ENCODE measurements at places on chromosomes 7 and 10.

DNA sequence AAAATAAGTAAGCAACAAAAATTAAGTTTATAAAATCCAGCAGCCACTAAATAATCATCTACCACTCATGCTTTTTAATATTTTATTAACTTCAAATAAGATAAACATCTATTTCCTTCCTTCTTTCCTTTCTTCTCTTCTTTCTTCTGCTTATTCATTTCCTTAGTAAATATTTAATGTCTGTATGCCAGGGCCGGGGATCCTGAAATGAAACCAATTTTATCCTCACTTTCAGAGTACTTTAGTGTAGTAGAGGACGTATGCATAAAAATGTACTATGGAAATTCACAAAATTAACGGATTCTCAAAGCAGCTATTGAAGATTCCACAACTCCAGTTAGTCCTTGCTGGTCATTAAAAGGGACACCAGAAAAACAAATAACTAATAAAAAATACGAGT, 224.7 kb downstream of the VTI1A start:
- DNase-seq: no peak

DNA sequence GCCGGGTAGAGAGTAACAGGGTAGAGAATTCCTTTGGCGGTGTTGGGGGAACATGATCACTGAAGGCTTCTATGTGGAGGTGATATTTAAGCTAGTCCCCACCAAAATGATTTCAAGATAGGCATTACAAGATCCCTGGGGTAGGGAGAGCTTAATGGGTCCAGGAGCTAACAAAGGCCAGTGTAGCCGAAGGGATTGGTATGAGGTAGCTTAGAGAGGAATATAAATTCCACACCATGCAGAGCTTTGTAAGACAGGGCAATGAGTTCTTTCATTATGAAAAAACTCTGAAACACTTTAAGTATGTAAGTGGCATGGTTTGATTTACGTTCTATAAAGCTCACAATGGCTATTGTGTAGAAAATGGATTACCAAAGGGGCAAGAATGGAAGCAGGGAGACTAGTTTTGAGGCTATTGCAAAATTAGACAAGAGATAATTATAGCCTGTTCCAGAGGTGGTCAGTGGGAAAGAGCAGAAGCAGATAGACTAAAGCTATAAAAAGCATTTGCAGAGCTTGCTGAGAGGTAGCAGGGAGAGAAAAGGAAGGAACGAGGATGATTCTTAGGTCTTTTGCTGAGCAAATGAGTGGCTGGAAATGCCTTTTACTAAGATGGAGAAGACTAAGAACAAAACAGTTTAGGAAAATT, 119.7 kb upstream of the SLC25A13 start:
- DNase-seq: no peak

DNA sequence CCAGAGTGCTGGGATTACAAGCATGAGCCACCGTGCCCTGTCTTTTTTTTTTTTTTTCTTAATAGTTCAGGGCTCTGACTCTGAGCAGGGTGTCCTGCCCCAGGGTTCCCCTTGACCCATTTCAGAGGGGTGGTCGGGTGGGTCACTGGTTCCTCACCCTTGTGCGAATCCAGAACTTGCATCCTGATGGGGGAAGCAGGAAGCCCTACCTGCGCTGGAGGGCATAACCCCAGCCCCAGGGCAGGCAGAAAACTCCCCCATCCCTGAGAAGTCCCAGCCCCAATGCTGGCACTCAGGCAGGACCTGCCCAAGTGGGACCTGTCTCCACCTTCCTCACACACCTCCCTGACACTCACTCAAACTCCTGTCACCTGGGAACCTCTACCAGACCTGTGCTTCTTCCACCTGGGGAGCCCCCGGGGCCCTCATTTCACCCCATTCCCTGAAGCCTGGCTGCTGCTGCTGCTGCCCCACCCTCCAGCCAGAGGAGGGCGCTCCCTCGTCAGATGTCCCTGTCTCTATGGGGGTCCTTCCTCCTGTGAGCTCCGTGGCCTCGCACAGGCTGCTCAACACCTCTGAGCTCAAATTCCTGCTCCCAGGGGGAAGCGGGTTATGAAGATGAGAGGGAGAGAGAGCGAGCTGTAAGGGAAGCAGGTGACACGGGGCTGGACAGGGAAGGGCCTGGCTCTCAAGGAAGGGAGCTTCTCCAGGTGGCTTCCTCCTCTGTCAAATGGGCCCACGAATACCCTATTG, 15.1 kb upstream of the ZNF273 start:
- DNase-seq: peak; percentile 38

DNA sequence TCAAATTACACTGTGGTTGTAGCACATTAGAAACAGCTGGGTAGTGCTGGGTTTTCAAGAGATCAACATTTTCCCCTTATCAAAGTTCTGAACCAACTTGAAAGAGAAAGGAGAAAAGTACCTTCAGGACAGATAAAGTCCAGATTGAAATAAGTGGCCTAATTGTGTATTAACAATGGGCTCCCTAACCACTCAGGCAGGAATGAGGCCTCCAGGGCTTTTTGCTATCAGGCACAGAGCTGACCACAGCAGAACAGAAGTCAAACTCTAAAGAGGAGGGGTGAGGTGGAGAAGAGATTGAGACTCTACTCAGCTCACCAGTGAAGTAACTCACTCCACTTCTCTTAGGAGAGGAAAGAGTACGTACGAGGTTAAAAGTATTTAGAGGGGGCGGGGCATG, 394.1 kb upstream of the PHF14 start:
- DNase-seq: no peak

DNA sequence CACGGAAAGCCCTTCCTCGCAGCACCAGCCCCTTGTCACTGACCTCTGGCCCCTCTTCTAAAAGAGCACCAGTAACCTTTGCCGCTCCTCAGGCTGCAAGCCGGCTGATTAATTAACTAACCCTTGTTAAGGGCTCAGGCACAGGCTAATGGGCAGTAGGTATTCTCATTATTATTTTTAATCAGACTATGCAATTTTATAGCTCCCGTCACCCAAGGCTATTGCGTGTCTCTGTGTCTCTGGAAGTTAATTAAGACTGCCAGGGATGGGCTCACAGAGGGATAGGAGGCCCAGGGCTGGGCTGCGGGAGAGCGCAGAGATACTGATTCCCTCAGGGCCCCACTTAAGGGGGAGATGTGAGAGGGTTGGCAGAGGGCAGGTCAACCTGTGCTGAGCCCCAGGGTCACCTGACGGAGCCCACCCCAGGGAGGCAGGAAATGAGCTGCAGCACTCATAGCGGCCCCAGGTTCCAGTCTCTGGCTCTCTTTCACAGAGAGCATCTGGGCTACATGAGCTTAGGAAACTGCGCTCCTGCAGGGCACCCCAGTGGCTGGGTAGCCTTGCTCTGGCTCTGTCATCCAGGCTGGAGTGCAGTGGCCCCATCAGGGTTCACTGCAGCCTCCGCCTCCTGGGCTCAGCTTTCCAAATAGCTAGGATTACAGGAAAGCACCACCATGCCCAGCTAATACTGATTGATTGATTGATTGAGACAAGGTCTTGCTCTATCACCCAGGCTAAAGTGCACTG, 92.2 kb upstream of the LRRC4 start:
- DNase-seq: no peak

- DNase-seq: no peak
Measured at GRCh38 chr7:107860279-107860961, 30.6 kb upstream of the DLD start.

DNA sequence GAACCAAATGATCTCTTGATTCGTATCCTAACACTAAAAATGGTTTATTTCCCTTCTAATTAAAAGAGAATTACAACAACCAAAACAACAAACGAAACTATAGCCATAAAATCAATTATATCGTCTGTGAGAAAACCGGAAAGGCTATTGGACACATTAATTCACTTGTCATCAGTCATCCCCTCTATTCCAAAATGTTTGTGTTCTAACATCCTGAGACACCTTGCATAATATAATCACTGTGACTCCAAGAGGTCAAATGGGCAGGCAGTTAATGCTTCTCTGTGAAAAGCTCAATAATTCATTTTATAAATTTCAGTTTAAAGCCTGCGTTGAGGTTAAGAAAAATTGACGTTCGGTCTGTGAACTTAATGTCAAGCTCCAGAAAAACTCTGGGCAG, 463 bp upstream of the LRRTM3 start:
- no peak for DNase-seq

- DNase-seq: no peak
Measured at GRCh38 chr10:63427013-63427412, 38.8 kb downstream of the JMJD1C start.

GRCh38 chr10:92208736-92209135, 82.1 kb downstream of the CPEB3 start:
- DNase-seq: no peak

DNA sequence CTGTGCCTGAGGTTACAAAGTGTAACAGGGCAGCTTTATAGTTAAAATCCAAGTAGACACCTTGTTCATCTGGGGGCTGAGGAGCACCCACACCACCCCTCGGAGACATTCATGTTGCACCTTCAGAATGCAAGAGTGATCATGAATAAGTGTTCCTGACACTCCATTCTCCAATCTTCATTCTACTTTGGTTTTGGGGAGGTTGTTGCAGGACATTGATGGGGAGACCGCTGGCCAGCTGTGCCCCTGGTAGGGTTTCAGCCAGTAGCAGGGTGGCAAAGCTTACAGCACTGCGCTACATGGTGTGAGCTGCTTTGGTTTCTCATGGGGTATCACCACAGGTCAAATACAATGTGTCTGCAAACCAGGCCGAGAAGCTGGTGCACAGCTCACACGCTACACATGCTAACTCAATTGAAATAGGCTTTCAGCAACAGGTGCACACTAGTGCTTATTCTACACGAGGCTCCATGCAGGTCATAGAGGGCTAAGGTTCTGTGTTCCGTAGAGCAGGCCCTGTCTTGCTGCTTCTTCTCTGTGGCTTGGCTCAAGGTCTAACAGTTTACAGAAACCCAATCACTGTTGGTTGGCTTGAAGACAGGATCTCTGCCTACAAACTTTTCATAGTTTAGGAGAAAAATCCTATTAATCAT, 317.4 kb upstream of the ZNF32 start:
- no peak for DNase-seq

DNA sequence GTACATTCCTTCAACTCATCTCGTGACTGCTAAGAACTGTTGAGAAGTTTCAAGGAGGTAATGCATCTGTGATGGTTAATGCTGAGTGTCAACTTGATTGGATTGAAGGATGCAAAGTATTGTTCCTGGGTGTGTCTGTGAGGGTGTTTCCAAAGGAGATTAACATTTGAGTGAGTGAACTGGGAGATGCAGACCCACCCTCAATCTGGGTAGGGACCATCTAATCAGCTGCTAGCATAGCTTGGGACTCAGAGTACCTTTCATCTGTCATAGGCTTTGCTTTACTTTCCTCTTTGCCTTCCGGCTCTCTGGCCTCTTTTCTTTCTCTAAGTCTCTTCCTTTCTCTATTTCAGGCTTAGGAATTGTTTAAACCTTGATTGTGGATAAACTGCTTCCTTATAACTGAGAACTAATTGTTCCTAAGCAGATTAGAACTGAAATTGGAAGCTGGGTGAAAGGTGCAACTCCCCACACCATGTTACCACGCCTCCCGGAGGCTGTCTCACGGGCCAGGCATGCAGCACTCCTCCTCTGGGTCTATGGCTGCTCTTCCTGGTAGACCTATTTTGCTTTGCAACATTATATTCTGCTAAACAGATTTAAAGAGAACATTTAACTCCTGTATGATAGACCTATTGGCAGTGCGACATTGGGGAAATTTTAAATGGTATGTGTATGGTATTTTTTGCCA, 298.2 kb downstream of the CCSER2 start:
- DNase-seq: no peak

GRCh38 chr7:154892459-154892858, 110.5 kb downstream of the PAXIP1 start:
- DNase-seq: no peak

- peak; percentile 98 for DNase-seq
Measured at GRCh38 chr7:151057989-151058780, 488 bp upstream of the CDK5 start.

DNA sequence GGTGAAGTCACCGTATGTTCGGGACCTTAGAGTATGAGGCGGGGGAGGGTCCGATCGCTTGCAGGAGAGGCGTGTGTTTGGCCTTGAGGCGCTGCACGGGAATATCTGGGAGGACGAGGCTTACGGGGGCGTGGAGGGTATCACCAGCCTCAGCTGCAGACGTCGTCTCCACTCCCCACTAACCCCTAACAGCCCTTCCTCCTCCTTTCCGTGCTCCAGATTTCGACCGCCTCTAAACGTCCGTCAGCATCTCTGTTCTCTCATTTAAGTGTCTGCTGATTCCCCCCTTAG, 23.5 kb upstream of the ZNF12 start:
- DNase-seq: no peak

- no peak for DNase-seq
Measured at GRCh38 chr7:158276414-158277218, 311.0 kb downstream of the PTPRN2 start.

- no peak for DNase-seq
Measured at GRCh38 chr7:186516-187113, 5.8 kb upstream of the FAM20C start.

DNA sequence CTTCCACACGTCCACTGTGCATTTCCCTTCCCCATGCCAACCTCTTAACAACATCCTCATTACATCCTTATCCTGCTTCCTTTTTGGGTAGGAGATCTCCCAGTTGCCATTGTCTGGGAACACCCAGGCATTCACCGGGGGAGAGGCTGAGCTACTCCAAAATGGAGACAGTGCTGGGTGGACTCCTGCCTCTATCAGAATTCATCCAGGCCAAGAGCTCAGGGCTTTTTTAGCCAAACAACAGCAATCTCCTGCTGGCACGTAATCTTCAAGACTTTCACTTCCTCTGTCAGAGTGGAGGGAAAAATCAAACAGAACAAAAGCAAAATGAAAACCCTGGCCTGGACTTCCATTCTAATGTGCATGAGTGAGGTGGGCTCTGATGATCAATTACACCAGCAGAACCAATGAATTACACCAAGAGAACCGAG, 245.0 kb downstream of the PRPF18 start:
- DNase-seq: no peak

DNA sequence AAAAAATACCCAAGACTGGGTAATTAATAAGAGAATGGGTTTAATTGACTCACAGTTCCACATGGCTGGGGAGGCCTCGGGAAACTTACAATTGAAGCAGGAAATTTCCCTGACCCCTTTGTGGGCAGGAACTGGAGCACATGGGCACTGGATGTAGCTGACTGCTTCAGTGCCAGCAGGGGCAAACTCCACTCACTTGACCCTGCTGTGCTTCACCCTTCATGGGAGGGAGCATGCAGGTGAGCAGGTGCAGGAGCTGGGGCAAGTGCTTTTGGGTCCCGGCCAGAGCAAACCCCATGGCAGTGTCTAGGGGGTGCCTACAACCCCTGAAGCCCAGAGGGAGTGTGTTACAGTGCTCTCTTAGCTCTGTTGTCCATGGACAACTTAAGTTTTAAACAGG, 132.6 kb downstream of the AKR1D1 start:
- DNase-seq: no peak

- DNase-seq: no peak
Measured at GRCh38 chr7:28389504-28390395, 22.6 kb upstream of the CREB5 start.

DNA sequence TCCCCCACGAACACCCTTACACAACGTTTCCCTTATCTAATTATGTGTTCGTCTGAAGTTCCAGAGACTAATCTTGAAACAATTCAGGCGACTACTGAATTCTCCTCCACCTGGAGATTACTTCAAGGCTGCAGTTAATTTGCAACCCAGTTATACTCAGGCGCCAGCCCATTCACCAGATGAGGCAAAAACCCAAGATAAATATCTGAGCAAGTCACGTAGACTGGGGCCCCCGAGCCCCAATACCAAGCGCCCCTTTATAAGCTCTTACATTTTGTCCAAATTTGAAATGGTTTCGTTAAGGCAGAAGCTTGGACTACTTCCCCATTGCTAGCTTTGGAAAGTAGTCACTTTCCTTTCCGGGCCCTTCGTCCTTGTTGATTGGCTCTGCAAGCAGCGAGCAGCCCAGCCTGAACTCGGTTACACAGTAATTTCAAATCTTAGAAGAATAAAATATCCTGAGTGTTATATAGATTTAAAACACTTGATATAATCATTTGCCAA, 1.2 kb downstream of the TPK1 start:
- DNase-seq: peak; percentile 51
